ENCODE measurements at places on chromosomes 5 and 9.
A peak's percentile ranks its signal among the peaks of the same experiment; 100 is the strongest.

DNA sequence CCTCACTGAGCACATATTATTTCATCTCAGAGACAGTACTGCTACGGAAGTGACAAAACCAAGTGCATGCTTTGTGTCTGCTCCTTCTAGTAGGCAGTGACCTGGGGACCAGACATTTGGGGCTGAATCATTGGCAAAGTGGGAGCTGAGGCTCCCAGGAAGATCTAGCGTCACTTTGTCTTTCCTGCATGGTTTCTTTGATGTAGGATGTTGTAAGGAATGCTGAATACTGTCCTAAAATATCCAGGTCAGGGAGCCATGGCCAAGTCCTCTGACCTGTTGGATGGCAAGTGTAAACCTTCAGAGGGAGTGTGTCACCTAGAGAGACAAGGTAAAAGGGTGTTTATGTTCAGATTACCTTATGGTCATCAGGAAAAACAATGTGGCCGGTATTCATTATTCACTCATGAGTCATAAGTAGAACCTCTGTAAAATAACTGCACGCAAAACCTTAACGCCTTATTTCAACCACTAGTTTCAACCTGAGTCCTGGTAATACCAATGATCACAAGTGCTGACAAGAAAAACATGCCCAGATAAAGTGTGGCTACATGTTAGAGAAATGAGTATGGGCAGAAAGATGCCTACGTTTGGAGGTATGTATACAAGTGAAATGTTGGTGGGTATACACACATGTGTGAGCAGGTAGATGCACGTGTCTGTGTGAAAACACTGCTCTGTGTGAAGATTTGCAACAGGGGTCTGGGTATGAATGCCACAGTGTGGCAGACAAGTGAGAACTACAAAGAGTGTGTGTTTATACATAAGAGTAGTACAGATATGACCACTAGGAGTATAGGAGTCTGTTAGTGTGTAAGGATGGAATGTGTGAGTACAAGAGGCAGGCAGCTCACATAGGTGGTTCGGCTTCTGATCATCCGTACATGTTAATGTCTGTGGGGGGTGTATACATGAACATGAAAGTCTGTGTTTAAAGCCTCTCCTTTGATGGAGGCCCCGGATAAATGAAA is 263.9 kb downstream of the SPOCK1 start:
- H3K4me1 ChIP-seq: no peaks in the 10 kb centered on the region
- no peaks in the 10 kb centered on the region for H3K27me3 ChIP-seq
- no peaks in the 10 kb centered on the region for H3K36me3 ChIP-seq
- no peak overlapping the region for H3K4me3 ChIP-seq

- no peak overlapping the region for H3K4me3 ChIP-seq
- H3K4me1 ChIP-seq: peaks cover 12% of the 10 kb centered on the region
- peaks cover 55% of the 10 kb centered on the region for H3K27me3 ChIP-seq
- H3K36me3 ChIP-seq: no peaks in the 10 kb centered on the region
- H3K27ac ChIP-seq: no peak overlapping the region
These were observed 7.0 kb downstream of the NR5A1 start for GRCh38 chr9:124500028-124500795.

DNA sequence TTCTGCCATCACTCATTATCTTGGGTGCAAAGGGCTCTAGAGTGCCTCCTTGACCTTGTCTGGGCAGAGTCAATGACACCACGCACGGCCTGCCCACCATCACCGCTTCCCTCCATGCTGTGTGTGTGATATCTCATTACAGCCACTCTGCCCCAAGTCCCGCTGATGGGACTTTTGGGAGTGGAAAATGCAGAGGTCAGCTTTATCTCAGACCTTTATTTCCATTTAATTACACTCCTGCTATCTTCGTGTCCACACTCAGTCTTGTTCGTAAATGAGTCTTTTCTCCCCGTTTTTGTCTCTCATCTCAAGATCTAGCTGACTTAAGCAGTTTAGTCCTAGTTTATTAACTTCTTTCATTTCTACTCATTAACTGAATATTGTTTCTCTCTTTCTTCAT is 226.2 kb downstream of the ICE1 start:
- no peak for DNase-seq
- H3K36me3 ChIP-seq: no peaks in the 10 kb centered on the region
- no peak overlapping the region for H3K4me3 ChIP-seq
- H3K27ac ChIP-seq: no peak overlapping the region

GRCh38 chr9:118457171-118458000 is 753.2 kb downstream of the TLR4 start:
- no peaks in the 10 kb centered on the region for H3K36me3 ChIP-seq
- H3K4me1 ChIP-seq: no peaks in the 10 kb centered on the region
- H3K4me3 ChIP-seq: no peak overlapping the region
- H3K27me3 ChIP-seq: no peaks in the 10 kb centered on the region

GRCh38 chr5:180274695-180275094 is 17.2 kb downstream of the MAPK9 start:
- H3K27ac ChIP-seq: no peak overlapping the region
- H3K36me3 ChIP-seq: peaks cover 28% of the 10 kb centered on the region
- no peaks in the 10 kb centered on the region for H3K27me3 ChIP-seq
- H3K4me1 ChIP-seq: no peaks in the 10 kb centered on the region
- no peak for DNase-seq

- peaks cover 4% of the 10 kb centered on the region for H3K36me3 ChIP-seq
- H3K27me3 ChIP-seq: no peaks in the 10 kb centered on the region
- peak; percentile 97 for DNase-seq
- H3K4me3 ChIP-seq: peak within 1 kb of the TSS; percentile 71
- no peak within 1 kb of the TSS for H3K27ac ChIP-seq
These were observed at the start of gene ZNF883 for GRCh38 chr9:113011911-113012381. ZNF883 (minus strand) TSS chr9:113012192.

DNA sequence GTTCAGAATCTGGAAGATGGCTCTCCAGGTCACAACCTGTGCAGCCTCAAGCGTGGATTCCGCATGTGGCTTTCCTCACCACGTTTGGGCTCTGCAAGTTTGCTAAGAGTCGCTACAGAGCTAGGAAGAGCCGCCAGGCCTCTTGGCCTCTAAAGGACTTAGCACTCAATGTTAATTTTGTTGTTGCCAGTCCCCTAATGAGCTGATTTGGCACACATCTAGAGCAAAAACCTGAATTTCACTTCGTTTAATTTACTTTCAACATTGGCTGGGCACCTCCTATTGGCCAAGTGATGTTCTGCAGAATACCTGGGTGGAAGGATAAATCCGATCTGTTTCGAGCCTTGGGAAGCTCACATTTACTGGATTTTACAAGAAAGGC is 65.8 kb upstream of the UNC5A start:
- H3K4me1 ChIP-seq: peaks cover 37% of the 10 kb centered on the region
- peaks cover 27% of the 10 kb centered on the region for H3K27me3 ChIP-seq
- no peak for DNase-seq
- H3K4me3 ChIP-seq: no peak overlapping the region
- no peak overlapping the region for H3K27ac ChIP-seq
- H3K36me3 ChIP-seq: no peaks in the 10 kb centered on the region

DNA sequence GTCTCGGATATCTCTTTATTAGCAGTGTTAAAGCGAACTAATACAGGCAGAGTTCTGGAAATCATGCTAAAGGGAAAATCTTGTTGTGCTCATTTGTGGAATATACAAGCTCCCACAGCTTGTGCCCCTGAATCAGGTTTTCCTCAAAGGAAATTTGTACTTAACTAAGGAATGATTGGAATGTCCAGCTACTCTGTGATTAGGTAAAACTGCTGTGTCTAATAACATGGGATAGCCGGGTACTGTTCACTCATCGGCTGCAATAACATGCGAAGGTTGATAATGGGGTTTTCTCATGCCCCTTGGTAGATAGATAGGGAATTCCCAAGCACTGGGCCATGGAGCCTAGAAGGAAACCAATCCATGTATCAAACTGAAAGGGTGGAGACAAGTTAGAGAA is 306.7 kb downstream of the NR2F1-AS1 start:
- H3K4me3 ChIP-seq: no peak overlapping the region
- no peaks in the 10 kb centered on the region for H3K36me3 ChIP-seq
- no peaks in the 10 kb centered on the region for H3K4me1 ChIP-seq
- no peak for DNase-seq
- no peak overlapping the region for H3K27ac ChIP-seq

GRCh38 chr5:178241688-178242231 is 9.2 kb upstream of the PHYKPL start:
- no peak overlapping the region for H3K27ac ChIP-seq
- no peaks in the 10 kb centered on the region for H3K27me3 ChIP-seq
- H3K4me3 ChIP-seq: no peak overlapping the region
- no peak for DNase-seq

GRCh38 chr5:143228597-143229293 is 174.7 kb downstream of the NR3C1 start:
- H3K27me3 ChIP-seq: no peaks in the 10 kb centered on the region
- no peak for DNase-seq
- no peaks in the 10 kb centered on the region for H3K36me3 ChIP-seq
- peaks cover 14% of the 10 kb centered on the region for H3K4me1 ChIP-seq
- H3K27ac ChIP-seq: no peak overlapping the region
- H3K4me3 ChIP-seq: no peak overlapping the region

- no peak overlapping the region for H3K4me3 ChIP-seq
- no peaks in the 10 kb centered on the region for H3K27me3 ChIP-seq
- peaks cover 54% of the 10 kb centered on the region for H3K4me1 ChIP-seq
- peak overlapping the region; percentile 7 for H3K27ac ChIP-seq
- DNase-seq: no peak
These were observed 41.1 kb upstream of the NEK6 start for GRCh38 chr9:124216474-124217176.

DNA sequence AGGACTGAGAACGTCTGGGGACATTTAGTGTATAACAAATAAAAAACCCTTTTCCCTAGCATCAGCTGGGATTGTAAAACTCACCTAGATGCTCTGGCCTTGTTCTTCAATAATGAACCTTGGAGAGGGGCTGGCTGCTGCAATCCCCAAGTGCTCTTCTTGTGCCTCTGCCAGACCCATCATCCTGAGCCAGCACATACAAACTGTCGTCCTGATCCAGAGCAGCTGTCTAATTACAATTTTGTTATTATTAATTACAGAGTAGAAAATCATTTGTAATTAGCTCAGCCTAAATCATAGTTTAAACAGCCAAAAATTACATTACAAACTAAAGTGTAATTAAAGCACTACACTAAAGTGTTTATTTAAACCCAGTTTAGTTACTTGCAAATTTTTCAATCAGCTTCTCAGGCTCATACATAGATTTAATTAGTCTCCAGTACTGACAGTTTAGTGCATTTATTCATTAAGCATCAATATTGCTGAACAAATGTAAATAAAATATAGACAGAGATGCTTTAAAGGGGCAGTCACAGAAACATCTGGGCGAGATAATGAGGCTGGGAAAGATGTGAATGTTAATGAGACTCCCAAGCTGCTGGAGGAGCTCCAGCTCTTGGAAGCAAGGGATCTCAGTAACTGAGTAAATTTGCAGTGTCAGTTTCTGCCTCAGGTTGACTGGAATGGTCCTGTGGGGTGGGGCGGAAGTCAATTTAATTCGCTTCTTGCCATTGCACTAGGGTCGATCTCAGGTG is 632.3 kb upstream of the TLE4 start:
- H3K4me3 ChIP-seq: no peak overlapping the region
- no peaks in the 10 kb centered on the region for H3K36me3 ChIP-seq
- DNase-seq: no peak
- no peaks in the 10 kb centered on the region for H3K27me3 ChIP-seq

DNA sequence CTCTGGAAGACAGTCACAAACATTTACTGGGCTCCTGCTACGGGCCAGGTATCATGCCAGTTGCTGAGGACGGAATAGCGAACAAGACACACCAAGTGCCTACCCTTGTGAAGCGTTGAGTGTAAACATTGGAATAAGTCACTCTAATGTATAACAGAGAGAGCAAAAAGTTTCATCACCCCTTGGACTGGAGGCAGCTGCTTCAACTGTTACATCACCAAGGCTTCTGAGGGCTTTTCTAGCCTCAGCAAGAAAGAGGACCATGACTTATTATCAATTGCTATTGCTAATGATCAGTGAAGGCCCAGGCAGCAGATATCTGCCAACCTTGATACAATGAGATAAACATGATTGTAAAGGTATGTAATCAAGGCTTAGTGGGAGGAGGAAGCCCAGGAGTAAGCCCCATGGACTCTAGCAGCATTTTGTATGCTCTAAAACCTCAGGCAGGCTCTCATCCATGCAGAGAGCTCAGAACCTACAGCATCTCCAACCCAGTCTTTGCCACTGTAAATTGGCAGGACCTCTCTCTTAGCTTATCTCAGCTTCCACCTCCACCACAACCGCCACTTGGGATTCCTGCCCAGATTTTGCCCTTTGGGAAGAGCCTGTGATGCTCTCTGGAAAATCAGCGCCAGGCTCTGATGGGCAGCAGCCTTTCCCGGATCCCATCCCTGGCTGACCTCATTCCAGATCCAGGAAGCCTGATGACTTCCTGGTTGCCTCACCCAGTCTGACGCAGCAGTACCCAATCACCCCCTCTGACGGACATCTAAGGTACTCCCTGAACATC is 54.5 kb downstream of the ADAM19 start:
- H3K4me1 ChIP-seq: peaks cover 19% of the 10 kb centered on the region
- H3K27me3 ChIP-seq: no peaks in the 10 kb centered on the region
- no peak overlapping the region for H3K4me3 ChIP-seq
- DNase-seq: no peak

GRCh38 chr5:502325-503079 is 21.7 kb downstream of the SLC9A3 start:
- H3K27me3 ChIP-seq: peaks cover 5% of the 10 kb centered on the region
- H3K4me1 ChIP-seq: peaks cover 19% of the 10 kb centered on the region

DNA sequence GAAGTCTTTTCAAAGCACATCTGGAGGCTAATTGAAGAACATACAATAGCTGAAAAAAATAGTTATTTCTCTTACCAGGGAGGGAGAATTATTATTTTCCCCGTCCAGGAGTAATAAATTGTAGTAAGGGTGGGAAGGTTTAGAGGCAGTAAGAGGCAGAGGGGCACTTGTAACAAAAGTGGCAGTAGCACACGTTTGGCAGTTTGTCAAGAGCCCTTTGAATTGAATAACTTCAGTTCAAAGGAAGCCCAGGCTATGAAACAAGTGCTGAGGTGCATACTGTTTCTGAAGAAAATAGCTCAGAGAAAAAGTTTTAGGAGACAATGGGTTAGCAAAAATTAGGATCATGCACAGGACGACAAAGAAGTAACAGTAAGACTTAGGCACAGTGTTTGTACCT is 451.3 kb downstream of the LRRC70 start:
- no peaks in the 10 kb centered on the region for H3K27me3 ChIP-seq
- no peaks in the 10 kb centered on the region for H3K4me1 ChIP-seq
- no peak for DNase-seq
- H3K36me3 ChIP-seq: no peaks in the 10 kb centered on the region
- no peak overlapping the region for H3K4me3 ChIP-seq
- no peak overlapping the region for H3K27ac ChIP-seq

DNA sequence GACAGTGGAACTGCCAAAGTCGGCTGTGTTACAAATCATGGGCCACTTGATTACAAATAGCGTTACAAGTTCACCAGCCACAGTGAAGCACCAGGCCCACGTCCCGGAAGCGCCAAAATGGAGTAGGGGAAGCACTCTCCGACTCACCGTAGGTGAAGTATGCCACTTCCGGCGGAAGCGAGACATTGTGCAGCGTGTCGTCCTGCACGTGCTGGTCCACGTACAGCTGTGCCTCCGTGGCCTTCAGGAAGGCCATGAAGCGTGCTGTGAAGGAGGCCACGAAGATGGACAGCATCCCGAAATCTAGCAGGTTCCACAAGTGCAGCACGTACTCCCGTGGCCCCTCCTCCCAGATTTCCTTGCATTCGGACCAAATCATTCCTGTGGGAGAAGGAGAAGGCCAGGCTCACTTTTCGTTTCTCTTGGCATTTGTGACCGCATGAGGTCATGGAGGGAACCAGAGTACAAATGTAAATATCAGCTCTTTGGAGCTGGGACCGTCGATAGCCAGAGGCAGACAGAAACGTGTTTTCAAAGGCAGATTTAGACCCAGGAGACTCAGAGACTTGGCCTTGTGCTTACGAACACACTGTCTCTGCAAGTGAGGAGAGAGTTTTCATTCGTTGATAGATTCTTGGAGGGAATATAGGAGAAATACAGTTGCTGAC is 58.7 kb upstream of the SMIM32 start:
- no peaks in the 10 kb centered on the region for H3K36me3 ChIP-seq
- H3K4me1 ChIP-seq: no peaks in the 10 kb centered on the region
- DNase-seq: no peak
- H3K27me3 ChIP-seq: peaks cover 4% of the 10 kb centered on the region
- no peak overlapping the region for H3K4me3 ChIP-seq

All from spinal cord (tissue), 10 donors.